ENCODE measurements at places on chromosomes 13 and 19.

- DNase-seq: no peak
These were observed 549.6 kb downstream of the FGF9 start for GRCh38 chr13:22220151-22221135.

GRCh38 chr13:27295096-27295495 lies 24.5 kb downstream of the RASL11A start:
- DNase-seq: no peak

DNA sequence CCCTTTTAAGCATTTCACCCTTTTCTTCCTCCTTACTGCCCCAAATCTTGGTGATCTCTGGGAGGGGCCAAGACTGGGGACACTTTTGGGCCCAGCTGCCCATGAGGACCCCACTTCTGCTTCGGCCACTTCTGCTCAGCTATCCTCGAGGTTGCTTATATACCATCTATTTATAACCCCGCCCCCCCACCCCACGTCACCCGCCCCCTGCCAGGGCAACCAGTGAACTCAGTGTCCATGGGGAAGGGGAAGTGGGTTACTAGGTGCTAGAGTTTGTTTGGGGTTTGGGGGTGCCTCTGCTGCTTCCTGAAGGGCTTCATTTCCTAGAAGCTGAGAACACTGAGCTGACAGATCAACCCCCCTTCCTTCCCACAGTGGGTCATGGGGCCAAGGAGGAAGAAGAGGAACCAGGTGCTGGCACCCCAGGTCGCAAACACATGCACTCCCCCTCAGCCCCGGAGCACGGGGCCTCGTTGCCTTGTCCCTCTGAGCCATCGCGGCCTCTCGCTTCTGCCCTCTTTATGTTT lies 6.1 kb upstream of the ADGRE5 start:
- no peak for DNase-seq

GRCh38 chr13:42328672-42329071 lies 56.7 kb downstream of the AKAP11 start:
- no peak for DNase-seq

GRCh38 chr19:5282901-5283300 lies 57.7 kb downstream of the PTPRS start:
- no peak for DNase-seq

- peak; percentile 96 for DNase-seq
These were observed at the start of gene SH3GL1 for GRCh38 chr19:4400135-4400936. Gene SH3GL1, minus strand, starts transcription at chr19:4400547. Its CDS starts 179 bp downstream, at chr19:4400368.

DNA sequence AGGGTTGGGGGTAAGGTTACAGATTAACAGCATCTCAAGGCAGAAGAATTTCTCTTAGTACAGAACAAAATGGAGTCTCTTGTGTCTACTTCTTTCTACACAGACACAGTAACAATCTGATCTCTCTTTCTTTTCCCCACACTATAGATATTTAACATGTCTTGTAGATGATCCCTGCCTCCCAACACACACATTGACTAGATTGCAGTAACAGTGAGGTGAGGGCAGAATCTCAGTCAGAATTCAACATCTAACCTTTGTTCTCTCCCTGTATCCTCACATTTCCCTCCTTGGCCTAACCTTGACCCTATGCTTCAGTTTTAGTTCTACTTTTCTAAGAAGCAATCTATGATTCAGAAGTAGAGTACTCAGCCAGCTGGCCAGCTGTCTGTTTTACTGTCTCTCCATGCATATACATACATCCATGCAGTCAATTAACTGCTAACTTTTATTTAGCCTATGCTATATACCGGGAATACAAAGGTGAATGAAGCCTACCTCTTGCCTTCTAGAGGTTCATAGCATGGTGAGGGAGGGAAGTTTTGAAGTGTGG lies 18.1 kb downstream of the DNAJC15 start:
- no peak for DNase-seq

- no peak for DNase-seq
These were observed 9.6 kb downstream of the IRGC start for GRCh38 chr19:43725468-43725867.

DNA sequence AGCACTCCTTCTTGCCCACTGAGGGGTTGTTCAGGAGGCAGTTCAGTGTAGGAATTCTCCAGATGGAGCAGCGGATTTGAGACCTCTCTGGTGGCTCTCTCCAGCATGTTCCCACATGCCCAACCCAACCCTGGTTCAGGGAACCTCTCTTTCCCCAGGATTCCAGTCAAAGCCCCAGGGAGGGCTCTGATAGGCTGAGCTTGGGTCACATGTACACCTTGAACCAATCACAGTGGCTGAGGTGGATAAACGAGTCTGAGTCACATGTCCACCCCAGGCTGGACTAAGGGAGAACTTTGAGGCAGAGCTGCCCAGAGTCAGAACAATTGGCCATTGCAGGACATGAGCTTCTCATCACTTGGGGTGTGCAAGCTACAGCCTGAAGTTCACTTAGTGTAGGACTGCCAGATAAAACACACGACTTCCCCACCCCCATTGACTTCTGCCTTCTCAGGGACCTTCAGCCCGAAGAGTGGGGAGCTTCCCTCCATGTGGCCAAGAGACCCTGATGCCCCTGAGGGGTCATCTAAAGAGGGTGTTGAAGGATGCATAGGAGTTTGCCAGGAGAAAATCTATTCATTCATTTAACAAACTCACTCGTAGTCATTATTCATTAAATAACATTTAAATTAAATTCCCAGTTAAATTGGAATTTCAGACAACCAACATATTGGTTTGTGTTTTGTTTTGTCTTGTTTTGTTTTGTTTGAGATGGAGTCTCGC lies 4.0 kb upstream of the MAST3 start:
- DNase-seq: no peak

- DNase-seq: no peak
These were observed 168.5 kb downstream of the LMO7 start for GRCh38 chr13:75804605-75805004.

DNA sequence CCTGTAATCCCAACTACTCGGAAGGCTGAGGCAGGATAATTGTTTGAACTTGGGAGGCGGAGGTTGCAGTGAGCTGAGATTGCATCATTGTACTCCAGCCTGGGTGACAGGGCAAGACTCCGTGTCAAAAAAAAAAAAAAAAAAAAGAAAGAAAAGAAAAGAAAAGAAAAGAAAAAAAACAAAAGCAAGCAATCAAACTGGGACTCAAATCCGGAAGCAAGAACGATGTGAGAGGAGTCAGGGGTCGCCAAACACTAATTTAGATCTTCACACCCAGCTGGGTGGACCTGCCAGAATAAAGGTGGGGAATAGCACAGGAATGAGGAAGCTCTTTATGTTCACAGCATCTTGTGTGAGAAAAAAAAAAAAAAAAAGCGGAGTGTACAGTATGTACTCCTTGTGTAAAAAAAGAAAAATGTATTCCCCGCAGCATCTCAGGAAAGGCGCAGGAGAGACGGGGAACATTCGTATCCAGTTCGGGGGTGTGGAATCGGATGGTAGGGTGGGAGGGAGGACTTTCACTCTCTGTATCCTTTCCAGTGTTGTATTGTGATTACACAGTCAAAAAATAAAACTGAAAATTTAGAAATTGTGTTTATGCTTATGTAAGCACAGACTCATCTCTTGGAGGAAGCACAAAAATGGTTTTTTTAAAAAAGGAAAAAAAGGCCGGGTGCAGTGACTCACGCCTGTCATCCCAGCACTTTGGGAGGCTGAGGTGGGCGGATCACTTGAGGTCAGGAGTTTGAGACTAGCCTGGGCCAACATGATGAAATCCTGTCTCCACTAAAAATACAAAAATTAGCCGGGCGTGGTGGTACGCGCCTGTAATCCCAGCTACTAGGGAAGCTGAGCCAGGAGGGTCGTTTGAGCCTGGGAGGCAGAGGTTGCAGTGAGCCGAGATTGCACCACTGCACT lies 7.6 kb downstream of the DNAJB1 start:
- DNase-seq: no peak

Measured in mesenteric fat pad (tissue), 1 donor.